ENCODE measurements at places on chromosomes 5 and 9.

DNA sequence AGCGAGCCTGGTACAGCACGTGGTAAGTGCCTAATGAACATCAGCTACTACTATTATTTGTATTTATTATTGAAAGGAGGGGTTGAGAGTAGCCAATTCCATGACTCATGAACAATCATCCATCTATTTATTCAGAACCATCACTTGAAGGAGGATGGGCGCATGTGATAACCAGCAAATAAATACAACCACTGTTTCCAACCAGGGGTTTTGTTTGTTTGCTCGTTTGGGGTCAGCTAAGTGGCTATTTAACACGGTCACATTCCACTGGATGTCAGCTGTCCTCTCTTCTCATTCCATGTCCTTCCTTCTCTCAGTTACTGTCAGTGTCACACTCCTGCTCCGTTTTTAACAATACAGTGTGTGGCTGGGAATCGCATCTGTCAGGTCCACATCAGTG is 8.6 kb downstream of the RAPGEF1 start:
- DNase-seq, result no peak

- no peak for DNase-seq
These were observed 13.1 kb downstream of the TLN1 start for GRCh38 chr9:35718721-35719511.

- no peak for DNase-seq
These were observed 277.9 kb upstream of the MSX2 start for GRCh38 chr5:174446446-174446845.

GRCh38 chr5:150113047-150113744 is 26.8 kb upstream of the CSF1R start:
- no peak for DNase-seq

GRCh38 chr5:174935854-174936474 is 211.6 kb downstream of the MSX2 start:
- peak; percentile 52 for DNase-seq

GRCh38 chr5:4222821-4223220 is 627.2 kb downstream of the IRX1 start:
- no peak for DNase-seq

GRCh38 chr5:168339109-168339771 is 47.8 kb downstream of the WWC1 start:
- DNase-seq, result no peak

- no peak for DNase-seq
These were observed 11.5 kb downstream of the ADAM19 start for GRCh38 chr5:157563929-157564716.

DNA sequence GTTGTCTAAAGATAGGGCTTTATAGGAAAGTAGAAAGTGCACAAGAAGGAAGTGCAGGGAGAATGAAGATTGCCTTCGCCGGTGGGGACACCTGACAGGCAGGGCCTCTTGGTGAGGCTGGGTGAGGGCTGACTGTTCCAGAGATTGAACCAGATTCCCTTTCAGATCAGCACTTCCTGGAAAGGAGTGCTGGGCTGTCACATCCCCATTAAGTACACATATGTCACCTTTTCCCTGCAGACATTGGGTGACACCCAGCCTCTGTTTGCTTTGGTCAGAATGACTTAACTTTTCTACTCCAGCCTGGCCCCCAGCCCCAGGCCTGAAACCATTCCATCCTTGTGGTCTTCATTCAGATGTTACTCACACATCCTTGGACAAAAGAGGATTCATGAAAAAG is 7.4 kb upstream of the SHROOM1 start:
- no peak for DNase-seq

- no peak for DNase-seq
These were observed 108.0 kb downstream of the PPP2R2B start for GRCh38 chr5:146770546-146770945.

DNA sequence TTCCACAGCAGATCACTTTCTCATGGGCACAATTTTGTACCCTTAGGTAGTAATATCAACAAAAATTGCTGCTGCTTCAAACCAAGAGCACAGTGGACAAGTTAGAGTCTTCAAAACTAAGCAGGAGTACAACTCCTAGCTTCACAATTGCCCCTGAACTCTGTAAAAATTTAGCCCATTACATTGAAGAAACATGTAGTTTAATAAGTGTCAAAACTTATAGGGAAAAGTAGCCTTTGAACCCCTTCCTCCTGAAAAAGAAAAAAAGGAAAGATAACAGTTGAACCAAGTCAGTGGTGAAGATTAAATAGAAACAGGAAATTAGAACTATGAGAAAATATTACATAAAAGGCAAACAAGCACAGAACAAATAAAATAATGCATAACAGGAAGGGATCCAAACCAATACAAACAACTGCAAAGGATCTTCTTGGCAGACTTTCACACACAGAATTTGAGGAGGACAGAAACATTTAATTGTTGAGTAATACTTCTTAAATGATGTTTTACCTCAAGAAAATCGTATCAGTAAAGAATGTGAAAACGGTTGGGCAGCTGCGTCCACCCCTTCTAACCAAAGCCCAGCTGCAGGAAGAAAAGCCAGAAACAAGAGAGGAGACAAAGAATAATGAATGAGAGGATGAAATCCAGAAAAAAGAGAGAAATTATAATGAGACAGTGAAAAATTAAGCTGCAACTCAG is 636.0 kb downstream of the NR2F1-AS1 start:
- no peak for DNase-seq

- no peak for DNase-seq
These were observed 130.9 kb upstream of the NUDT12 start for GRCh38 chr5:103693517-103693916.

DNA sequence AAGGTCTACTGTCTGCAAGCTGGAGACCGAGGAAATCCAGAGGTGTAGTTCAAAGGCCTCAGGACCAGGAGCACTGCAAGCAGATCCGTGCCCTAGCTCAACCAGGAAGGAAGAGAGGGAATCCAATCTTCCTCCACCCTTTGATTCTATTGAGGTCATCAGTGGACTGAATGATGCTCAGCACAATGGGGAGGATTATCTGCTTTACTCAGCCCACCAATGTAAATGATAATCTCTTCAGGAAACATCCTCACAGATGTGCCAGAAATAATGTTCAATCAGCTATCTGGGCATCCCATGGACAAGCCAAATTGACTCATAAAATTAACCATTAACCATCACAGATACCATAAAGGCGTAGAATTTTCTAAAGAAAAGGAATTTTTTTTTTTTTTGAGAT is 92.0 kb downstream of the BASP1 start:
- no peak for DNase-seq

GRCh38 chr9:130394320-130394719 is 50.4 kb upstream of the ASS1 start:
- no peak for DNase-seq

DNA sequence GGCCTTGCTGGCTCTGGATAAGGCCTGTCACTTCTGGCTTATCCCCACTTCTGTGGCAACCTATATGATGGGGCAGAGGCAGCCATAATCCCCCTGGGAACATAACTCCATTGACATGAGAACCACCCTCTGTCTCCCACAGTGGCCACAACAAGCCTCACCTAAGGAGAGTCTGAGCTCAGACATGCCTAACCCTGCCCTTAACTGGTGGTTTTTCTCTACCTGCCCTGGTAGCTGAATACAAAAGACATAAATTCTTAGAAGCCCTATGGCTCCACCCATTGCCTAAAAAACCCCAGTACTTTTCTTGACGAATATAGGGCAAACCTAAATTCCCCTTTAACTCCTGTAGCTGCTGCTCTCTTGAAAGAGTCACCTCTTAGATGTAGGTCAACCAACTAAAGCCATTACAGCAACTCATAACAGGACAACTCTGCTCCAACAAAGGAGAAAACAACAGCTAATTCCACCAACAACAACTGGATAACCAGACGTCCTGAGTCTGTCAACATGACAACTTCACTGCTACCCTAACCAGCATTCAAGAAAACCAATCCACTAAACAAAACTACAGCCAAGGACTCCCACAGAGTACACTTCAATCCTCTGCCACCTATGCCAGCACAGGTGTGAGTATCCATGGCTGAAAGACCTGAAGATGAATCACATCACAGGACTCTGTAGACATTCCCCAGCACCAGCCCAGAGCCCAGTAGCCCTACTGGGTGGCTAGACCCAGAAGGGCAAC is 427.7 kb downstream of the PRELID2 start:
- DNase-seq, result no peak

DNA sequence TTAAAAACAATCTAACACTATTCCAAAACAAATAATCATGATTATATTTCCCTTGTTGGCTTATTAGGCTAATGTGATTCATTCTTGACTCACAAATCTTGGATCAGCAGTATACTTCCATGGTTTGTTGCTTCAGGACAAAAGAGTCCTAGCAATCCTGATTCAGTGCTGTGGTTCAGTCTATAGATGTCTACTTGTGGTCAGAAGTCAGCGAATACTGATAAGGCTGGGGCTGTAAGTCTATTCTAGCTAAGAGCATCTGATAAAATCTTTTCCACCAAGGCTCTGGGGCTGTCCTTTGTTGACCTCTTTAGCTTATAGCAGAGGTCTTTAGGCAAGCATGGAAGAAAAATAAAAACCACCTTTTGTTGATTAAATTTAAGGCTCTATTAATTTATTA is 4.4 kb upstream of the SMIM3 start:
- DNase-seq, result no peak

DNA sequence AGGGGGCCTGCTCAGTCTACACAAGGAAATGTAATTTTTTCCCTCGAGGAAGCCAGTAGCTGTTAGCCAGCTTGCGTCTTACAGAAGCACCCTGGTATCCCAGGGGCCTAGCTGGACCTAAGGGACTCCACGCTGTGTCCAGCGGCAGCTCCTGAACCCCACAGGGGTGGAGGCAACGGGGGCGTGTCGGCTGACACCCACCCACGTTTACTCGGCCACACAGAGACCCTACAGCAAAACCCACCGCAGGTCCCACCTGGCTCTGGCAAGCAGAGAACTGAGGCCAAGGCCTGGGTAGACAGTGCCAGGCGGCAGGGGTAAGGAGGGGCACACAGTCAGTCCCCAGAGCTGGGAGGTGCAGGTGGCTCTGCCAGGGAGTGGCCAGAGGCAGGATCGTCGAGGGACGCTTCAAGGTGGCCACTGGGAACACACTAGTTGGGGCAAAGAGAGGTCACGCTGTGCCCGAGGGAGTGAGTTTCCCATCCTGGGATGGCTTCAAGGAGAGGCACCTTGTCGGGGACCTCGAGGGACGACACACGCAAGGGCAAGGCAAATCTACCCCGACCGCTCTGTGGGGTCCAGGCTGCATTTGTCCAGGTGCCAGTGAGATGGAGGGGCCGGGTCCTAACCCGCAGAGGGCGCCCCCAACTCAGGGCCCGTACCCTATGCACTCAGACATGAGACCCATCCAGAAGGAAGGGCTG is 20.7 kb downstream of the BRD3OS start:
- no peak for DNase-seq

DNA sequence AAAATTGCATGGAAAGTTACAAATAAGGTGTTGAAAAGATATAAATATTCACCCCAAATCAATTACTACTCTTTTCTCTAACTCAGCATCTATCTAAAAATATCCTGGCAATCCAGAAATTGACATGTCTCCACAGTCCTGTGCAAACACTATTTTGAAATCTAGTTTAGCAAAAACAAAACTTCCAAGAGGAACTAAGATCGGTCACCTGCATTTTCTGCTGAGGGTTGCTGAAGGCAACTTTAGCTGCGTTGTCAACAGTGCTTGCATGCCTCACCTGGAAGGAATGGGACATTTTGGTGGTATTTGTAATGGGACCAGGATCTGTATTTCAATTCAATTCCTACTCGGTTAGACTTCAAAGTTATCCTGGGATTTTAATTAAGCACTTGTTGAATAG is 398.3 kb downstream of the NTRK2 start:
- no peak for DNase-seq

DNA sequence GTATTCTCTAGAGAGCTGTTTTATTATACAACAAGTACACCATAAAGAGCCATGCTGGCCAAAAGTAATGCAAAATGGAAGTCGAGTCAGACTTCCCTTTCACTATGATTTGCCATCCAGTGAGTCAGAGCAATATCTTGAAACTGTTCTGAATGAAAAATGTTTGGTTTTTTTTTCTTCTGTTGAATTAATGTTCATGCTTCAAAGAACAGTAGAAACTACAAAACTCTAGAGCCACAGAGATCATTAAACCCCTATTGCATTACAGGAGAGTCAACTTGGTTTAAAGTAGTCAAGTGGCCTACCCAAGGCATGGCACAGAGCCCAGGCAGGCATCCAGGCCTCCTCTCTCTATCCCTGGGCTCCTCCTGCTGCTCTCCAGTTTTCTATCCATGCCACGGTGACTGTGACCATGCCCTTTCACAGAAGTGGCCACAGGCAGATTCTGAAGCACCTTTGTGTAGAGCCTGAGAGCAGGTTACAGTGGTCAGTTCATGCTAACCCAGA is 358.9 kb downstream of the DEPDC1B start:
- no peak for DNase-seq

GRCh38 chr9:91948597-91949391 is 1.2 kb downstream of the ROR2 start:
- peak; percentile 37 for DNase-seq

GRCh38 chr5:167488371-167488770 is 803.1 kb upstream of the WWC1 start:
- no peak for DNase-seq

GRCh38 chr5:160251406-160252155 is 22.3 kb downstream of the FABP6 start:
- DNase-seq, result no peak

GRCh38 chr9:92723299-92723625 is 41.4 kb downstream of the BICD2 start:
- DNase-seq, result no peak

DNA sequence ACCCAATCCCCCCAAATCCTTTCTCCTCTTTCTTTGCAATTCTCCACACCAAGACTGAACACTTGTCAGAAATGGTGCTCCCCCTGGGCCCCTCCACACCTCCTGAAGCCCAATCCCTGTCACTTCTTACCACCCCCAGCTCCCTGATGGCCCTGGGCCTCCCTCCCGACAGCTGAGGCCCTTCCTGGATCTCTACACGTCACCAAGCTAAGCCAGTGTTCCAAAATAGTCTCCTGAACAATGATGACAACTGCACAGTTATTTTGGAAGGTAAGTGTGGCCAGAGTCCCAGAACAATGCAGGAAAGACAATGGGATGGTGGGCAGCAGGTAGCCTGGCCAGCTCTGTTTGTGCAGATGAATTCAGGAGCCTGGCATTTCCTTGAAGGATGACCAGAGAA is 63.7 kb upstream of the PRSS3 start:
- no peak for DNase-seq

DNA sequence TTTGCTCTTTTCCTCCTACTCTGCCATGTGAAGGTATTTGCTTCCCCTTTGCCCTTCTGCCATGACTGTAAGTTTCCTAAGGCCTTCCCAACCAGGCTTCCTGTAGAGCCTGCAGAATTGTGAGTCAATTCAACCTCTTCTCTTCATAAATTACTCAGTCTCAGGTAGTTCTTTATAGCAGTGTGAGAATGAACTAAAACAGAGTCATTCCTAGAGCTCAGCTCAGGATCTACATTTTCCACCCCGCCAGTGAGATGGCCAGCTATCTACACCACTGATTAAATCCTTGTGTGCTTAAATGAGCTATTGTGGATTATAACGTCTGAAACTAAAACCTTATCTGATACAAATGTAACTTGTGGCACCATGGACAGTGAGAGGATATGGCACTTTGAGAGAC is 55.0 kb downstream of the FRMD3 start:
- no peak for DNase-seq

- peak; percentile 62 for DNase-seq
These were observed 105.2 kb downstream of the SH3TC2 start for GRCh38 chr5:148957591-148958202.

GRCh38 chr9:16828340-16829281 is 41.9 kb downstream of the BNC2 start:
- no peak for DNase-seq
